Frontal cortex (tissue), 4 donors: ENCODE measurements at places on chromosomes 2 and 18. TPM values are rescaled to one million over a fixed set of nuclear protein-coding genes. Genes with fewer than 3 reads are reported as not detected.

- peak; percentile 57 for DNase-seq
These were observed 34.3 kb downstream of the MSH2 start for GRCh38 chr2:47437287-47437686.

GRCh38 chr2:51027968-51028367 lies 4.0 kb downstream of the NRXN1 start:
- DNase-seq = no peak

DNA sequence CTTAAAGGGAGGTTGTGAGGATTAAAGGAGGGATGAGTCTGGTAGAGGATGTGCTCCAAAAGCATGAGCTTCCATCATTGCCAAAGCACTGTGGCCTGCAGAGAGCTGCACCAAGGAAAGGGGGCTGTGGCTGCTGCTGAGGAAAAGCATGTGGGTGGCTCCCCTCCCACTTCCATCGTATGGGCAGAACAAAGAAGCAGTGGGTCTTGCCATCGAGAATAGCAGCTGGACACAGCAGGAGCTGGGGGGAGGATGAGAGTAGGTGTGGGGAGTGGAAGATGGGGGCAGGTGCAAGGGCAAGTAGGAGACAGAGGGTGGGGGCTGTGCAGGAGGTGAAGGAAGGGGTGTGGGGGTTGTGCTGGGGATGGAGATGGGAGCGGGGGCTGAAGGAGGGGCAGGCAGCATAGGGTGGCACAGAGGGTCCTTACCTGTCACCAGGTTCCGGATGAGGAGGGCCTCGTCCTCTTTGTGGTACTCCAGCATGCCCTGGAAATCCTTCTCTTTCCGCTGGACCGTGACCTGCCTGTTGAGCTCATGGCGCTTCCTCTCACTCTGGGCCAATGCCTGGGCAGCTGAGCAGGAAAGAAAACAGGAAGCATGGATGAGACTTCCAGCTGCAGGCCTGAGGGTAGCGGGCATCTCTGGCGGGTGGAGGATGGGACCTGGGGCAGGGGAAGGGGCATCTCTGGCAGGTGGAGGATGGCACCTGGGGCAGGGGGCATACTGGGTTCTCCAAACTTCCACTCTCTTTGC lies 33.6 kb upstream of the ACAA2 start:
- no peak for DNase-seq

- no peak for DNase-seq
These were observed 29.6 kb downstream of the SH3BP4 start for GRCh38 chr2:234981197-234982095.

DNA sequence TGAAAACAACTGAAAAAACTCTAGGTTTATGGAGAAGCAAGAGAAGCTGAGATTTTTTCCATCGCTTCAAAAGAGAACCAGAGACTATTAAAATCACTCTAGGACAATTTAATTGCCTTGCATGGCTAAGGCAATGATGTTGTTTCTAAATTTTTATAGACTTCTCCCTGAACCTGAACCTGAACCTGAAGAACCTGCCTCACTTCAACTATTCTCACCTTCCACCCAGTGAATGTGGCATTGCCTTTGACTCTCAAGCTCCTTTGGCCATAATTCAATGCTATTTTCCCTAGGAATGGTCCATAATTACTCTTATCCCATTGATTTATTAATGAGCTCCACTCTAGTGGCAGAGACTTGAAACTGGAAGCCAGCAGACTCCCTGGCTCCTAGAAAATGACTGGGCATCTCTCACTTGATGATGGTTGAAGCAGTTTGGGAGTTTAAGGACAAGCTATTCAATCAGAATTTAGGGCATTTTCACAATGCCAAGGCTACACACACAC lies 303.8 kb upstream of the UBE2E3 start:
- no peak for DNase-seq

DNA sequence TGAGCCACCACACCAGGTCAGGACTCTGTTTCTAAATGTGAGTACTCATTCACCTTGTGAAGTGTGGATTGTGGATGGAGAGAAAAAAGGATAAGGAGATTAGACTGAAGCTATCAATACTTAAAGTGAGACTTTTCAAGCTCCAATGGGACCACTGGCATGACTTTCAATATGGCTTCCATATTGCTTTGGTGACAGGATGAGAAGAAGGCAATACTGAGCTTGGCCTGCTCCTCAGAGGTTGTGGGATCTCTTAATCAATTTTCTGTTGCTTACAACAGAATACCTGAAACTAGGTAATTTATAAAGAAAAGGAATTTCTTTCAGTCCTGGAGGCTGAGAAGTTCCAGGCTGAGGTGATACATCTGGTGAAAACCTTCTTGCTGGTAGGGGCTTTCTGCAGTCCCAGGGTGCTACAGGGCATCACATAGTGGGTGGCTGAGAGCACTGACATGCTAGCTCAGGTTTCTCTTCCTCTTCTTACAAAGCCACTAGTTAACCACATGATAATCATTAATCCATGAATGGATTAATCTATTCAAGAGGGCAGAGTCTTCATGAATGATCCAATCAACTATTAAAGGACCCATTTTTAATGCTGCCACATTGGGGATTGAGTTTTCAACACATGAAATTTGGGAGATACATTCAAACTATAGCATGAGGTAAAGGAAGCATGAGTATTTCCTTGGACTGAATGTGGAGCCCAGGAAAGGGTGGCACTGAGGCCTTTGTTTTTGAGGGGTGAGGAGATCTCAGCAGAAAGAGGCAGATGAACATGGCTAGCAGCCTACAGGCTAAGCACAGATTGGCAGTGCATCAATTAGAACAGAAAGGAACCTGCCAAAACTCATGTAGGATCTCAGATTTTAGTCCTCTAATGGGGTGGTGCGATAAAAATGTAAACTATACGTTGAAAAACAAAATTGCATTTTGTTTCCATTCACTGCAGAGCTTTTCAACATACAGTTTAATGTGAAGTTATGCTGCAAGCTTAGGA lies 274.5 kb downstream of the PIK3C3 start:
- no peak for DNase-seq

GRCh38 chr18:59988098-59988706 lies 88.4 kb downstream of the PMAIP1 start:
- DNase-seq = peak; percentile 41

Gene DPP4
- total RNA-seq = 8.6 TPM

Gene SCN1A
- total RNA-seq = 15.1 TPM
